NCI-H510A (cell line): ENCODE measurements at places on chromosomes 12 and 14.

- no peak for DNase-seq
Observed at GRCh38 chr14:76931631-76932402, 96.7 kb downstream of the IRF2BPL start.

- DNase-seq = no peak
Observed at GRCh38 chr12:93540466-93540865, 32.0 kb upstream of the SOCS2 start.

- no peak for DNase-seq
Observed at GRCh38 chr14:59221568-59221967, 33.1 kb downstream of the DAAM1 start.

DNA sequence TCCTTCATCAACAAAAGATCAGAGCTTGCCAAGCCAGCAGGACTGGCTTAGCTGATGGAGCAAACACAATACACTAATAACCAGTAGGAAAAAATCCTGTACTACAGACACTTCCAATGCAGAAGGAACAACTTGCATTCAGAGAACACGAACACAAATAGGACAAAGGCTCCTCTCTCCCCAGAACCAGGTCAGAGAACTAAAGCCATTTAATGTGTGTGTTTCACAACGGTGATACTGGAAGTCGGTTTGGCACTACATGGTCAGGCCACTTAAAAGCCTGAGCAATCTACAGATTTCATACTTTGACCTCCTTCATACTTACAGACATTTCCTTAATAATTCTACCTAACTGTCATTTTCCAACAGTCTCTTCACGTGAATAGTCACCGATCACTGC is 6.3 kb downstream of the CS start:
- DNase-seq = no peak

DNA sequence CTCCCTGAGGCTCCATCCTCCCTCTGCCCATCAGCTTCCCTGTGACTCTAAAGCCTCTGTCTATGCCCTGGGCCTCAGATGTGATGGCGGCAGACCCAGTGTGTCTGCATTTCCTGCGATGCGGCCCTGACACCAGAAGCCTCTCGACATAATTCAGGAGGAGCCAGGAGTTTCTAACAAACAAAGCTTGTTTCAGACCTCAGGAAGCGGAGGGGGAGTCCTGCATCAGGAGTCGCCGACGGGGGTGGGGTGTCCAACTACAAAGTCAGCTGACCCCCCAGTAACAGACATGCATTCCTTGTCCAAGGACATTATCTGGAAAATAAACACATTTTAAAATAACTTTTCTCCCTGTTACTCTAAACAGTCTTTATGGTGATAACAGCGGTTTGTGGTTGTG is 167.5 kb downstream of the DPF3 start:
- no peak for DNase-seq

- DNase-seq = no peak
Observed at GRCh38 chr12:86727160-86727559, 471.0 kb upstream of the MGAT4C start.

- DNase-seq = no peak
Observed at GRCh38 chr14:101119830-101120571, 216.5 kb upstream of the RTL1 start.

DNA sequence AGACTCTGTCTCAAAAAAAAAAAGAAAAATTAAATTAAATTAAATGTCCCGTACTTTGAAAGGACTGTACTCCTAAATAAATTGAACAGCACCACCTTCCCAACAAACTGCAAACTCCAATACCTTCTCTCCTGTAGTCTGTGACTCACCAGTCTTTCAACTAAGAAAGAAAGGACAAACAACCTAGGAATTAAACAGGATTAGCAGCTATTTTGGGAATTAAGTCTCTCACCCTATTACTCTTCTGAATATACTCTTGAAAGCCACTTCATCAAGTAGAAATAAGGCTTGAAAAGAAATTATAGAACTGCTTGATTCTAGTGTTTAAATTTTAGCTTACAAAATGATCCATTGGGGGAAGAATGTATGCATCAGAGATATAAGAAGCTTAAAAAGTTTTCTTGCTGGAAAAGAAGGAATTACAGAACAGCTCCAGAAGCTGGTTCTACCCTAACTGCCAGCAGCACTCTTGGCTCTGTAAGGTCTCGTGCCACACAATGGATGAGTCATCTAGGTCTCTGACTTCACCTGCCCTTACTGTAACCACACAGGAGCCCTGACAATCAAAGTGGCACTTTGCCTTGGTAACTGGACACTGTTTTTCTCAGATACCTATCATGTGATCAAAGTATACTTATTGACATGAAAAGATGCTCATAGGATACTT is 57.0 kb upstream of the CERS5 start:
- DNase-seq = peak; percentile 67

DNA sequence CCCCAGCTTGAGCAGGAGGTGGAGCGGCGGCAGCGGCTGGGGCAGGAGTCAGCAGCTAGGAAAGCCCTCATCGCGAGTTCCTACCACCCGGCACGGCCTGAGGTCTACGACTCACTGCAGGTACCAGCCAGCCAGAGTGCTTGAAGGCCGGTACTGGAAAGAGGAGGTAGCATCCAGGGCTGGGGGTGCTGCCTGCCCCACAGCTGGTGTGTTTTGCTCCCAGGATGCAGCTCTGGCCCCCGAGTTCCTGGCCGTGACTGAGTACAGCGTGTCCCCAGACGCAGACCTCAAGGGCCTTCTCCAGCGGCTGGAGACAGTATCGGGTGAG is 1.6 kb downstream of the OGFOD2 start:
- no peak for DNase-seq

GRCh38 chr12:2238111-2238510 is 185.3 kb downstream of the CACNA1C start:
- no peak for DNase-seq

DNA sequence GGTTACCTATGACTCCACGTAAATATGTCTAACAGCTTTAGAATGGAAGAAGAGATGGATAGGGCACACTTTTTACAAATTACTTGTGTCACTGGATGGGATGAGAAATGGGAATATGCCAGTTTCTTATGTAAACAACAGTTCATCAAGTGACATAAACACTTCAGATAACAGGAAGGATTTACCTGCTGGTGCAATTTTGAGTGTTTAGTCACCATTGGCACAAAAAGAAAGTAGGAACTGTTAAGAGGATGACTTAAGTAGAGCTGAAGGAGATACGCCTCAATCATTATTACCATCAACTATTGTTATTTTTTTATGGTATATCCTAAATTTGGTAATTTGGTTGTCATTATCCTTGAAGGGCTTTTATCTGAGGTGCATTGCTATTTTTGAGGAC is 83.2 kb downstream of the RMST start:
- DNase-seq = no peak

DNA sequence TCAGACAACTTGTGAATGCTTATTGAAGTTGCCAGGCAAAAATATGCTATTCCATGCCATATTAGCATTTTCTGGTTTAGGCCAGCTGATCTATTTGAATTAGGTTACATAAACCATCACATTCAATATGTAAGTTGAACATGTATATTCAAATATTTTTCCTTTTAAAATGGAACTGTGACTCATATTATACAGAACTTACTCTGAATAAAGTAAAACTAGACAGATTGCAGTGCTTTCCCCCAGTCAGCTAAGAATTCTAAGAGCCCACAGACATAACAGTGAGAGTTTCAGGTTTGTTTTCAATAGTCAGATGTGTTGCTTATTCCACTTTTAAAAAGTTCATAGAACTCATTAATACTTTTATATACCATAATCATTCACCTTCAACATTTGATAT is 119.8 kb downstream of the MGST1 start:
- no peak for DNase-seq

DNA sequence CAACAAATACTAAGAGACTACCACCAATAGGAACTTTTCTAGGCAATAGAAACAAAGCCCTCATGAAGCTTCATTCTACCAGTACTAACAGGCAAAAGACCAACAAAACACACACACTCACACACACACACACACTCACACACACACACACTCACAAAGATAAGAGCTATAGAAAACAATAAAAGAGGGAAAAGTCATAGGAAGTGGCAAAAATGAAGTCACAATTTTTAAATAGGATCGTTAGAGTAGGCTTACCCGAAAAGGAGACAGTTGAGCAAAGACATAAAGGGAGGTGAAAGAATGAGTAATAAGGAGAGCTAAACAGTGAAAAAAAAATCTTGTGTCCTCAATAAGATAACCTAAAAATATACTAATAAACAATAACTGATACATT is 66.5 kb downstream of the C2CD5 start:
- DNase-seq = no peak

DNA sequence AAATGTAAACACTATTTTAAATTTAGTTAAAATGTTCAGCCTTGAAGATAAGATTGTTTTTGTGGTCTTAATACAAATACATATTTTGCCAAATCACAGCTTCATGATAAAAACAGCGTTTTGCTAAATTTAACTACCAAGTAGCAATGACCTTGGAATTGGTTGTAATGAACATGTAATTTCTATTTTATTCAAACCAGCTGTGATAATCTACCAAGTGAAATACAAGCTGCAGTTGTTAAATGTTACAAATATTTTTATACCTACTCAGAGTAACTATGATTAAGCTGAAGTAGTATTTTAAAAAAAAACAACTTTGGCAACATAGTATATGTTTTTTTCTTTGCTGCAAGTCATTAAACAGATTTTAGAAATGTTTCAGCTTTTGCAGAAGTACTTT is 96.2 kb downstream of the CPSF2 start:
- DNase-seq = no peak

- peak; percentile 13 for DNase-seq
Observed at GRCh38 chr12:92987362-92987761, 58.3 kb upstream of the EEA1 start.

- no peak for DNase-seq
Observed at GRCh38 chr12:69623970-69624369, 13.3 kb upstream of the LRRC10 start.

GRCh38 chr12:2806700-2807099 is 5.8 kb upstream of the ITFG2 start:
- no peak for DNase-seq

- DNase-seq = no peak
Observed at GRCh38 chr14:24876996-24877395, 173.0 kb downstream of the STXBP6 start.

- no peak for DNase-seq
Observed at GRCh38 chr12:34290381-34290995, 268.2 kb downstream of the ALG10 start.

DNA sequence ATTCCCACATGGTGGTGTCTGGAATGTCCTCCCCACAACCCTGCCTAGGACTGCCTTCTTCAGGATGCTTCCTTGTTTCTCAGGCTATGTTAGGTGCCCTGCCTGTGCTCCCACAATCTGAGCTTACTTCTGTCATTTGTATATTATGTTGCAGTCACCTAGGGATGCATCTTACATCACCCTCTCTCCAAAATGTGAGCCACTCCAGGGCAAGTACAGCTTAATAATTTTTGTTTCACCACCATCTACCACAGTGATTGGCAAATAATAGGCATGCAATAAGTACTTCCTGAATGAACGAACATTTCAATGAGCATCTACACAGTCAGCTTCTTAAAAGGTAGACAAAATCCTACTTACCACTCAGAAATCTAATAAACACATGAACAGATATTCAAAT is 37.6 kb downstream of the ZFYVE26 start:
- no peak for DNase-seq

GRCh38 chr14:100240668-100241032 is 1.7 kb downstream of the YY1 start:
- DNase-seq = no peak

- DNase-seq = peak; percentile 39
Observed at GRCh38 chr12:50620109-50620977, 115.6 kb downstream of the DIP2B start.

GRCh38 chr12:27429606-27430005 is 16.9 kb upstream of the SMCO2 start:
- DNase-seq = no peak

DNA sequence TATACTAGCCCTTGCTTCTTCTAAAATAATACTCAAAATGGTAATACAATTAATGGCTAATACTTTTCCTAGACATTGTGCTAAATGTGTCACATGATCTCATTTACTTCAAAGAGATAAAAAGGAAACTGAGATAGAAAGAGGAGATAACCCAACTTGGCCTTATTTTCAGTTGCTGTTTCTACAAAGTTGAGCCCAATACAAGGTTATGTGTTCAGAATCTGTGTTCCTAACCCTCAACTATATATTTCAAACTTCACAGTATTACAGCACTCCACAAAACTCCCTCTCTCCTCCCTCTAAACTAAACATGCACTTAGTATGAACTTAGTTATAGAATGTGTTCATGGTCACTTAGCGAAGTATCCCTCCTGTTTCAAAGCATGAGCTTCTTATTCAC is 277.9 kb downstream of the CCER1 start:
- no peak for DNase-seq

DNA sequence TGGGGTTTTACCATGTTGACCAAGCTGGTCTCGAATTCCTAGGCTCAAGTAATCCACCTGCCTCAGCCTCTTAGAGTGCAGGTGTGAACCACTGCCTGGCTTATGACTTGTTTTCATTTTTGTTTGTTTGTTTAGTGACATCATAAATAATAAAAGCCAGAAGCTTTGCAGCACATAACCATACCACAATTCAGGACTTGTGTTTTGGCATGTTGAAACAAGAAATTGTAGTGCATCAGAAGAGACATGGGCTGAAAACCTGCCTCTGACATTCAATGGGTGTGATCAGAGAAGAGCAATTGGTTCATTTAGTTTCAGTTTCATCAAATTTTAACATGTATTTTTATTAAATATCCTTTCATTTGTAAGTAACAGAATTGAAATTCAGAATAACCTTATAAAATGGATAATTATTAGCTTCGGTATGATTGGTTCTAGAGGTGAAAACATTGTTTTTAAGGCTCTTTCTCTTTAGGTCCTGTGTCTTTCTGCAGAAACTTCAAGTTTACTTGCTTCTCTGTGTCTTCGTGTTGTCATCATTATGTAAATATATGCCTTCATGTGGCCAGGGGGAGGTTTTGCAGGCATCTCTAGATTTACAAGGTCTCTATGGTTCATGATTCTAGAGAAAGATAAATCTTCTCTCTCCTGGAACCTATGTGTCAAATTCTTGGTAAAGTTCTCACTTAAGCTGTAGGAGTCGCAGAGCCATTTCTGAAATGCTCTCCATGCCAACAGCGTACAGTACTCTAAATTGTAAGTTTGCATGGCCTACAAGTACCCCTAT is 312.0 kb downstream of the KCNC2 start:
- no peak for DNase-seq

GRCh38 chr14:92800012-92800411 is 5.9 kb downstream of the GOLGA5 start:
- DNase-seq = no peak

DNA sequence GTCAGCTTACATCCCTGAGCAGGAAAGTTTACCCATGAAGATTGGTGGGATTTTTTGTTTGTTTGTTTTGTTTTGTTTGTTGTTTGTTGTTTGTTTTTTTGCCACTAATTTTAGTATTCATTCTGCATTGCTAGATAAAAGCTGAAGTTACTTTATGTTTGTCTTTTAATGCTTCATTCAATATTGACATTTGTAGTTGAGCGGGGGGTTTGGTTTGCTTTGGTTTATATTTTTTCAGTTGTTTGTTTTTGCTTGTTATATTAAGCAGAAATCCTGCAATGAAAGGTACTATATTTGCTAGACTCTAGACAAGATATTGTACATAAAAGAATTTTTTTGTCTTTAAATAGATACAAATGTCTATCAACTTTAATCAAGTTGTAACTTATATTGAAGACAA is 37.6 kb downstream of the CD9 start:
- DNase-seq = no peak

- no peak for DNase-seq
Observed at GRCh38 chr14:45133683-45134050, 614 bp downstream of the FKBP3 start.

- DNase-seq = no peak
Observed at GRCh38 chr14:86626530-86626929, 1096.6 kb downstream of the FLRT2 start.

GRCh38 chr12:96886998-96887677 is 19.9 kb upstream of the NEDD1 start:
- no peak for DNase-seq

- no peak for DNase-seq
Observed at GRCh38 chr12:92229381-92229780, 83.7 kb upstream of the BTG1 start.
